ENCODE measurements at places on chromosomes 12 and 14. TPM values are rescaled to one million over a fixed set of nuclear protein-coding genes. Genes with fewer than 3 reads are reported as not detected.

HVCN1 gene
- total RNA-seq, result 2.3 TPM

TDP1 gene
- 14.9 TPM for total RNA-seq

SPIC gene
- not detected for total RNA-seq

CTSG gene
- not detected for total RNA-seq

PTPRR gene
- total RNA-seq, result 1.5 TPM

COQ5 gene
- total RNA-seq, result 27.9 TPM

RERG gene
- total RNA-seq, result 0.12 TPM

PTCSC3 gene
- not detected for total RNA-seq

GPR84 gene
- total RNA-seq, result not detected

KRT75 gene
- not detected for total RNA-seq

SCNN1A gene
- not detected for total RNA-seq

OR6C75 gene
- not detected for total RNA-seq
